ENCODE measurements at places on chromosomes 1 and 21.

DNA sequence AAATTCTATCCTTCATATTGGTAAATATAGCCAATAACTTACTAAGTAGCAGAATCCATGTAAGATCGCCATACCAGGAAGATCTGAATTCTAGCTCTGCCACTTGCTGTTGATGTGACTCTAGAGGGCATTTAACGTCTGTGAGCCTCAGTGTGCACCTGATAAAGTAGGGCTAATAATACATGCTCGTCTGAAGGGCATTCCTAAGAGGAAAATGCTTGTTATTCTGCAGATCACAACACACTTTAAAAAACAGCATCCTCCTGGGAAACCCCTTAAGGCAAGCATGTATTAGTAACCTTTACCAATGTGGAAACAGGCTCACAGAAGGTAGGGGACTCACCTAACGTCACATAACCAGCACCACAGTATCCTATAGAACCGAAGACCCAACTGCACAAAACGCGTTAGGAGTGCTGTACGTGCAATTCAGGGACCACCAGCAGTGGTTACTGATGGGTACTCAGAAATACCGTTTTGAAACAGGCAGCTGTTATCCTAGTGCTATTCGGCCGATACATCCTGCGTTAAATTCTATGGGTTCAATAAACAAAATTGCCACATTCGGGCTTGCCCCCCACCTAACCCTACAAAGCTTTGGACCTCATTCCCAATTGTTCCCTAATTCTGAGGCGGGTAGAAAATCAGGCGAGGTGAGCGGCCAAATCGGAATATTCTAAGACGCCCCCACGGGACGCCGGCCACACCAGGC, 758 bp downstream of the DEPDC1 start:
- no peak for DNase-seq

DNA sequence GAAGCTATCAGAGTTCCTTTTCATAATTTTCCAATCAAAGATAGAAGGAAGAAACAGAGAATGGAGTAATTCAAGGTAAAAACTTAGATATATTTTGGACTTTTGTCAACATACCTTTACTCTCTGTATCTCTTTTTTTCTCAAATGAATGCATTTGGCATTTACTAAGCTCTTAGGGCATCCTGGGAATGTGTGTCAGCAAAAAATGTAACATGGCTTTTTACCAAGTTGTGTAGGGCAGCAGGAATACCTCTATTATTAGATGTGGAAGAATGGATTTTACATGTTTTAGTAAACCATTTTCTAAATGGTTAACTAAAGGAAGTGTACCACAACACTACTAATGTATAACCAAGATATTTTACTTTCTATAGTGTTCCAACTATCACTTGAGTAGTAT, 4.2 kb upstream of the COL11A1 start:
- DNase-seq: no peak

DNA sequence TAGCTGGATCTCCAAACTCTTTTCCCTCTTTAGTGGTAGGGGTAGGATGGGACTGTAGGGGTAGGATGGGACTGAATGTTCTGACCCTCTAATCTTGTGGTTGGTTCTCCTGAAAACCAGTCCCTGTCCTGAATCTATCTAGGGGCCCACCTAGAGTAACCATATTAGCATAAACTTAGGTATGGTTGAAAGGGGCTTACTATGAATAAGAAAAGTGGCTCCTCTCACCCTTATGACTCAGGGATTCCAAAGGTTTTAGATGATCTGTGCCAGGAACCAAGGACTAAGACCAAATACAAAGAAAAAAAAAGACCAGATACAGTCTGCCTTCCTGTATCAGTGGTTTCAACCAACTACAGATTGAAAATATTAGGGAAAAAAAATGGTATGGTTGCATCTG, 28.9 kb downstream of the RNF2 start:
- DNase-seq: no peak

DNA sequence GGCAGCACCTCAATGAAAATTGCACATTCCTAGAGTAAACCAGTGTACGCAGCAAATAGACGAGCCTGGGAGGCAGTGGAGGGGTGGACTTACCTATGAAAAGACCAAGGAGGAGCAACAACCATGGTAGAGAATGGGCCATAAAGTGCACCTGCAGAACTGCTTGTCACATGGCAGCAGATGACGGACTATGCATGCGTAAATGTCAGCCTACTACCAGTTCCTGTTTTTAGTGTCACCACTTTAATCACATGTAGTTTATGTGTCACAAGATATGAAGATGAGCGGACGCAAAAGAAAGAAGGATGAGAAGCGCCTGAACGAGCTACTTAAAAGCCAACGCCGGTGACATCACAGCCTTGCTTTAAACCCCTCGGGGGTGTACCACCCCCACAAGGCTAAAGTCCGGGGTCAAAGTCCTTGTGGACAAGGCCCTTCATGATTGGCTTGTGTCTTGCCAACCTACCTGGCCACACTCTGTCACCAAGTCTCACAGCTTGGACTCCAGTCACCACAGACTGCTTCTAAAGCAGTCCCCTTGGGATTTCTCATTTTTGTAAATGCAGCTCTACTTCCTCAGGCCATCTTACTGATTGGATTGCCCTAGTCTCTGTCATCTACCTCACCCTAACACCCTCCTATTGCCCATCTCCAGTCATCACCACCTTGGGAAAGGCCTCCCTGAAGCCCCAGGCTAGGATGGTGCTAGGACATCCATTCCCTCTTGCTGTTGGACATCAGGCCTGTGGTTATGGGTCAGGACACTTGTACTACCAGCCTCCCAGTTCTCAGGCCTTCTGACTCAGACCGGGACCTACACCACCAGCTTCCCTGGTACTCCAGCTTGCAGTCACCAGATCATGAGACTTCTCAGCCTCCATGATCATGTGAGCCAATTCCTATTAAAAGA, 6.0 kb upstream of the LY9 start:
- no peak for DNase-seq

DNA sequence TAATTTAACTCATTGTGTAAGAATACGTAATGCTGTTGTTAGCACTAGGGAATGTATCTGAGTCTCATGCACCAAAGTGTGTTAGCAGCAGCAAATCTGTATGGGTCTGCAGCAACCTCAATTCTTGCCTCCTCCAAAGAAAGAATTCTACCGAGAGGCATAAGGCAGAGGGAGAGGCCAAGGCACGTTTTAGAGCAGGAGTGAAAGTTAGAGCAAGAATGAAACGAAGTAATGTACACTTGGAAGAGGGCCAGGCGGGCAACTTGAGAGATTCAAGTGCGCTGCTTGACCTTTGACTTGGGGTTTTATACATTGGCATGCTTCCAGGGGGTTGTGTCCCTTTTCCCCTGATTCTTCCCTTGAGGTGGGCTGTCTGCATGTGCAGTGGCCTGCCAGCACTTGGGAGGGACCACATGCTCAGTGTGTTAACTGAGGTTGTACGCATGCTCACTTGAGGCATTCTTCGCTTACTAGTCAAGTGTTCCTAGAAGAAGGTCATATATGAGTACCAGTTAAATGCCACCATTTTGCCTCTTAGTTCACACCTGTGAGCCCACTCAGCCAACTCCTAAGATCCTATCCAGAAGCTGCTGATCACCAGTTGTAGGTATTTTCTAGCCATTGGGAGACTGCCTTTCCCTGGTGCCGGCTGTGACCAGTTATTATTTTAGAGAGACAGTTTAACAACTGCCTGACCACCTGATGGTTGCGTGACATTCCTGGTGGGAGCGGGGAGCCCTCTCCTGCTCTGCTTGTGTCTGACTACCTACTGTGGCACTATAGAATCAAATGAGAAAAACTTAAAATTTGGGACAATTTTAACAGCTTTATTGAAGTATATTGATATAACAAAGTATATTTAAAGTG, 2.7 kb upstream of the CNN3 start:
- no peak for DNase-seq

- no peak for DNase-seq
Observed at GRCh38 chr1:170593173-170594011, 61.4 kb downstream of the GORAB start.

GRCh38 chr1:8283058-8283884, 34.6 kb upstream of the SLC45A1 start:
- DNase-seq: peak; percentile 41

DNA sequence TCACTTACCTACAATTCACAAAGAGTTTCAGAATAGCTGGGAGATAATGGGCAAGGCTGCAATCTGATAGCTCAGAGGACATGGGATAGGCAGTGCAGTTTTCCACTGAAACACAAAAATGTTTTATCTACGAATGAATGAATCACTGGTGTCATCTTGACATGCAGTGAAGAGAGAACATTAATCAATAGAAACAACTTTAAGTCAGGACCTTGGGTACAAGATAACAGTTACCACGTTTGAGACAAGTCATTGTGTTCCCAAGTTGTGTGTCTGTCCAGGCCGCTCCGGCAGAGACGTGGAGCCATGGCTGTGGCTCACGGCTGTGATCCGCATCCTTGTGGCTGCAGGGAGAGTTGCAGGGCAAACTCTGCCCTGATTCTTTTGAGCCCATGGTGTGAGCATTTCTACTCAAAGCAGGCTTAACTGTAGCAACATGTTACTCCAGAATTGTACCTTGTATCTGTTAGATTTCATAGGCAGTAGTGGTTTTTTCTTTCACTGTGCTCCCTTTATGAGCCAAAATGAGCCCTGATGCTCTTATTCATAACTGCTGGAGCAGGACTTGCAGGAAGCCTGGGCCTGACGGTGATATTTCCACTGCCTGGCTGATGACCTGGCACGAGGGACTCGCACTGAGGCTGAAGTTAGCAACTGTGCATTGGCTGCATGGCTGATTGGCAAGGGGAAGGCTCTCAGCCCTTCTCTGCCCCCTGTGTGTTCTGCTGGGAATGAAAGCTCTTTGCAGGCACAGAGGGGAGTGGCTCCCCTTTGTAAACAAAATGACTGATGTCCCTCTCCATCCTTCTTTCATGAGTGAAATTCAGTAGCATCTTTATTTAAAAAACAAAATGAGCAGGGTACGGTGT, 465.2 kb downstream of the AJAP1 start:
- DNase-seq: no peak

DNA sequence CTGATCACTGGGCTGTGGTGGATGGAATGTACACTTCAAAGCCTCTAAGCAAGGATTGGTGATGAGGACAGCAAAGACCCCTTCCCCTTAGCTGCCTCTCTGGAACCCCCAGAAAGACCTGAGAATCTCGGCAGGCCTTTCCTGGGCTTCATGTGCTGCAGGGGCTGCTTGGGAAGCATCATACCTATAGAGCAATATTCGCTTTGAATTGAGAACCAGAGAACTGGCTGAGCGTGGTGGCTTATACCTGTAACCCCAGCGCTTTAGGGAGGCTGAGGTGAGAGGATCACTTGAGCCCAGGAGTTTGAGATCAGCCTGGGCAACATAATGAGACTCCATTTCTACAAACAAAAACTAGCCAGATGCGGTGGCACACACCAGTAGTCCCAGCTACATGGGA, 22.0 kb downstream of the CSF1 start:
- DNase-seq: no peak

GRCh38 chr1:37036667-37037053, 2.3 kb upstream of the GRIK3 start:
- no peak for DNase-seq

- DNase-seq: no peak
Observed at GRCh38 chr1:11377001-11377583, 101.9 kb upstream of the DISP3 start.

DNA sequence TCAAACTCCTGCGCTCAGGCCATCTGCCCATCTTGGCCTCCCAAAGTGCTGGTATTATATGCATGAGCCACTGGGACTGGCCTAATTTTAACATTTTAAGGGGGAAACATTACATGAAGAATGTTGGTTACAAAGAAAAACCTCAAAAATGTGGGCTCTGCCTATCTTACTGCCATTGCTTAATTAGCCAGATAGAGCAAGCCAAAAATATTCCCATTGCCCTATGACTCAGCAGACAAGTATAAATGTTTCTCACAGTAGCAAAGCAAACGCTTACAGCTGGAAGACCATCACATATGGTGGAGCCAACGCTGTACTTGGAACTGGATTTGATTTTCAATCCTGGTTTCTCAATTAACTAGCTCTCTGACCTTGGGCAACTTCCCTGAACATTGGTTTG, 502.0 kb downstream of the SMYD3 start:
- DNase-seq: no peak

GRCh38 chr21:42560517-42561179, 47.0 kb downstream of the SLC37A1 start:
- no peak for DNase-seq

DNA sequence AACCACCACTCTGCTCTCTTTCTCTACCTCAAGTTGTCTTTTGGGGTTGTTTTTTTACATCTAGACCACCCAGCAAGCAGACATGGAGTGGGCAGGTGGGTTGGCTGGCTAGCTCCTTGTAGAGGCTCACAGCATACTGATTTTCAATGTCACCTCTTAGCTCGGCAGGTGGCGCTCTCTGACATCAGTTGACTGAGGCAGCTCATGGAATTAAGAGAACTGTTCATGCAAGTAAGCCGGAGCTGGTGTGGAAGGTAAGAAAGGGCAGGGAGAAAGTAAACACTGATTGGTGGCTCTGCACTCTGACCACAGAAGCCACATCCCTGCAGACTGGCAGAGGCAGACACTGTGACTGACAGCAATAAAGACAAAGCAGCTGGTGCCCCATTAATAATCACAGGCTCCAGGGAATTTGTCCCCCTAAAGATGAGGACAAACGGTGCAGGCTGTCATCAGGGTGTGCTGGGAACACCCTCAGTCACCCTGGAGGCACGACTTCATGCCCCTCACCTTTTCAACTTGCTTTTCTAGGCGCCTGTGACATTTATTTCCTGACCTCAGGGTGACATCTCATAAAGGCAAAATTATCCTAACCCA, 226.8 kb downstream of the LMX1A start:
- DNase-seq: peak; percentile 33

- DNase-seq: no peak
Observed at GRCh38 chr1:106875622-106876021, 180.9 kb upstream of the PRMT6 start.

- no peak for DNase-seq
Observed at GRCh38 chr21:21096956-21097355, 98.7 kb downstream of the NCAM2 start.

- DNase-seq: no peak
Observed at GRCh38 chr1:161177936-161178244, 583 bp upstream of the B4GALT3 start.

DNA sequence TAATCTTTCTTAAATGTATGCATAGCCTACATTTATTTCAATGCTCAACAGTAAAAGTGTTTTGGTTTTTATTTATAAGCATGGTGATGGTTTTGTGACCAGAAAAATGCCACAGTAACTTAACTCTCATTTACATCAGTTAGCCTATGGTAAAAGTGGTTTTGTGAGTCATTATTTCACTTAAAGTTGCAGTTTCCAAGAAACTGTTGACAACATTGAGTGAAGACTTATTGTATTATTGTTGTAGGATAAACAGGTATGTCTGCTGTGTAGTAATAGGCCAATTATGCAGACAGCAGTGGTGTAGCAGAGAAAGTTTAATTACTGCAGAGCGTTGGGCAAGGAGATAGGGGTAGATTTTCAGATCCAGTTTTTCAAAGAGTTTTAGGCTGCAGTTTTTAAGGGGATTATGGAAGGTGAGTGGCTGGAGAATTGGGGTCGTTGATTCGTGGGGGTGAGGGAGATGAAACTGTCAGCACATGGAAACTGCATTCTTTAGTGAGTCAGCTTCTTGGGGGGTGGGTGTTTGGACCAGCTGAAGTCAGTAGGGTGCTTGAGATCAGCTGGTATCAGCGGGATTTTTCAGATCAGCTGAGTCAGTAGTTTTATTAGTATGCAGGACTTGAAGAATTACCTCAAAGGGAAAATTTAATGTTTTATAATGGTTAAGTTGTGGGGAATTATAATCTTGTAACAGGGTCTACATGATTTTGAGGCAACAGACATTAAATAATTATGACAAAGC, 168.7 kb upstream of the FMN2 start:
- no peak for DNase-seq

GRCh38 chr1:115196296-115196695, 107.0 kb upstream of the TSPAN2 start:
- DNase-seq: no peak

Data from activated naive CD4-positive, alpha-beta T cell treated with anti-CD3 and anti-CD28 coated beads, Interleukin-2, amount 50 U/mL, for 72 hours (primary cell).